ENCODE measurements at places on chromosomes 7 and 10.

- no peak for DNase-seq
These were observed 49.6 kb upstream of the CHST15 start for GRCh38 chr10:124142960-124143359.

DNA sequence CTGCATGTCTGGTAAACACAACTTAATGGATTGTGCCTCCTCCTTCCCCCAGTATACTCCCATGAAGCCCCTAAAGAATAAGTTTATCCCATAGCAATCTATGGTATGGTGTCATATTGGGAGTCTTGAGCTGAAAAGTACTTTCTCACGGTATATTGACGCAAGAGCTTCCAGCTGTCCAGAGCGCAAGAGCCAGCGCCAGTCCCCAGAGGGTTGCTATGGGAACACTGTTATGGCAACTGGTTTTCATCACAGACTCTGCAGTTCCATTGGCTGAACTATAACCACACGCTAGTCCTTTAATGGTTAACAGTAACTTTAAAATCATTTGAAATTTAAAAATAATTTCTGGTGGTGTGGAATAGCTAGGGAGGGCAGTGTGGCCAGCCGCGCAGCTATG is 46.9 kb downstream of the PRPF18 start:
- DNase-seq, result no peak

DNA sequence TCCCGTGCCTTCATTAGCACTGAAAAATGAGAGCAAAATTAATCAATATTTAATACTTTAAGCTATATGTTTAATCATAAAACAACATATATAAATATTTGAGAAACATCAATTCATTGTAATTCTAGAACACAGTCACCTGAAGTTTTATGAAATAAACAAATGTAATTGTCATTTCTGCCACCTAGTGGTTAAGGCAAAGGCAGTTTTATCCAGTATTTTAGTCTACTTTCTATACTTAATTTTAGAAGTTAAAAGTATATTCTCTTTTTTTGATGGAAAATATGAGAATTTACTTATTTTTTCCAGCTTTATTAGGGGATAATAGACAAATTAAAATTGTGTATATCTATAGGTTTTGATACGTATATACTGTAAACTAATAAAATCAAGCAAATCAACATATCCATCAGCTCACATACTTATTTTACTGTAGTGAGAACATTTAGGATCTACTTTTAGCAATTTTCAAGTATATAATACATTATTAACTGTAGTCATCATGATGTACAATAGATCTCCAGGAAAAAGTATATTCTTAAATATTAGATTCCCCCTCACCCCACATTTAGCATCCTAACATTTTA is 16.9 kb downstream of the PCGF6 start:
- DNase-seq, result no peak

- DNase-seq, result no peak
These were observed 213.5 kb downstream of the PAXIP1 start for GRCh38 chr7:154789404-154789803.

DNA sequence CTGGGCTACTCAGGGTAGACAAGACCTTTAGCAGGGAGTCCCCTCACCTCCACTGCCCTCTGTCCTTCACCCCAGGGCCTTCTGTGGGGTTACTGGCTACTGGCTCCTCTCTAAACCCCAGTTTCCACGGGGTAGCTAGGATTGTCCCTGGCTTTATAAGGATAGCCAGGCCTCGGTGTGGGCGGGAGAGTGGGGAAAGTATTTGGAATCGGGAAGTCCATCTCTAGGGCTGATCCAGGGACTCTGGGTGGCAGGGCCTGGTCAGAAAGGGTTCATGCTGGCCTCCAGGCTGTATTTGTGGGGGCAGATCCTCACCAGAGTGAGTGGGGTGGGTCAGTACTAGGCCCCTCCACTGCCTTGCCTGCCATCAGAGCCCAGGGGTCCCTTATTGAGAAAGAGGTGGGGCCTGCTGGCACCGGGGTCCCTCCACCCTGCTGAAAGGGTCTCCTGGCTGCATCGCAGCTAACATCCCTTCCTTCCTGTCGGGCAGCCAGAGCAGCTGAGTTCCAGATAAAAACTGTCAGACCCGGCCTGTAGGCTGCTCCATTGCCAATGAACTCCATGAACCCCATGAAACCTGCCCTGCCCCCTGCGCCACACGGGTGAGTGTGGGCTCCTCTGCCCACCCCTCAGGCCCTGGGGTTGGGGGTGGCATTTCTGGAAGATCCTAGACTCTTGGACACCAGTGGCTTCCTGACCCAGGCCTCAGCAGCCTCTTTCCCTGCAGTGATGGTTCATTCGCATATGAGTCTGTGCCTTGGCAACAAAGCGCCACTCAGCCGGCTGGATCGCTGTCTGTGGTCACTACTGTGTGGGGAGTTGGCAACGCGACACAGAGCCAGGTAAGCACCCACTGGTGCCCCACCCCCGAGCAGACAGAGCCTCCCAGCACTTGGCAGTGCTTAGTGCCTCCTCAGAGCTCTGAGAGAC is 7.3 kb downstream of the ZMIZ2 start:
- DNase-seq, result no peak

DNA sequence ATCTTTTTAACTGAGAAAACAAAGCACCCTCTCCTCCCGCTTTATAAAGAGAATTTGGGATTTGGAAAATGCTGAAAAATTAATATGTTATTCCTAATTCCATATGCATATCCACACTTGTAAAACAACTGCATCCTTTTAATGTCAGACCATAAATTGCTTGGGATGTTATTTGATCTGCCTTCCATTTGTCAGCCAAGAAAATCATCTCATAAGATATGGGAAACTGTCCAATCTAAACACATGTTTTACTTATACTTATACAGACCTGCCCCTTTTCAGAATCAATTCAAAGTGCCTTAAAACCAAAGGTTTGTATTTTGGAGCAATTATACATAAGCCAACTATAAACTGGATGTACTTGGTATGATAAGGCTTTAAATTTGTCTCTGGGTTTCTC is 595.5 kb upstream of the PFKP start:
- DNase-seq, result no peak

DNA sequence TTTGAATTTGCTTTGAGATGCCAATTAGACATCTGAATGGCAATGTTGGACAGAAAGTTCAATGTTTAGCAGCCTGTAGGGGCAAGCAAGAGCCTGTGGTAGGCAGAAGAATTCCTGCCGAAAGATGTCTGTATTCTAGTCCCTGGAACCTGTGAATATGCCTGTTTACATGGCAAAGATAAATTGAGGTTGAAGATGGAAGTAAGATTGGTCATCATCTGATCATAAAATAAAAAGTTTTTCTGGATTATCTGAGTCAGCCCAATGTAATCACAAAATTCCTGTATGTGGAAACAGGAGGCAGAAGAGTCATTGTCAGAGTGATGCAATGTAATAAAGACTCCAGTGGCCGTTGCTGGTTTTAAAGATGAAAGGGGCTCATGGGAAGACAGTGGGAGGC is 430.5 kb downstream of the MDFIC start:
- no peak for DNase-seq

DNA sequence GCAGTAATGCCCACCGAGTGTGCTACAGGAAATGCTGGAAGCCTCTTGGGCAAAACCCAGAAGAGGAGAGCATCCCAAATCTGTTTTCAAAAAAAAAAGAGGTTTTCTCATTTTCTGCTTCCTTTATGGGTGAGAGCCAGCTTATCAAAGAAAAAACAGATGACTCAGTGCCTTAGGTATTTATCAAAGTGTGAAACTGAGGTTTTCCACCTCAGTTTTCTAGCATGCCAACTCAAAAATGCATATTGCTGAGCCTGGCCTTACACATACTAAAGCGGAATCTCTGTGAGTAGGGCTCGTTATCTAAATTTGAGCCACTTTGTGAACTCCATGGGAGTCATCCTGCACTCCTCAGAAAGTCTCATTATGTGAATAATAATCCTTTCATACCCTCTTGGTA is 705.1 kb downstream of the SUGCT start:
- DNase-seq, result no peak

GRCh38 chr7:44791278-44792219 is 4.9 kb upstream of the PPIA start:
- no peak for DNase-seq

DNA sequence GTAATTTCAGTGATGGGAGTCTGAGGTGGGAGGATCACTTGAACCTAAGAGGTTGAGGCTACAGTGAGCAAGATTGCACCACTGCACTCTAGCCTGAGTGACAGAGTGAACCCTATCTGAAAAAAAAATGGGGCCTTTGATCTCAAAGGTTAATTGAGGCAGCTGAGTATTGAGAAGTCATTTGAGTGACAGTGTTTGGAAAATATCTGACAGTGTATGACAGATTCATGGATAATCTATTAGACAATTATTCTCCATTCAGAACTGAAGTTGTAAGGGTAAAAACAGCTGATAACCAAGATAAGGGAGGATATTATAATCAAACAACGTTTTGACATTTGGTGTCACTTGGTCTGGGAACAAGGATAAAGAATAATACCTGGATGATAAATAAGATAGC is 50.9 kb upstream of the CD36 start:
- DNase-seq, result no peak

DNA sequence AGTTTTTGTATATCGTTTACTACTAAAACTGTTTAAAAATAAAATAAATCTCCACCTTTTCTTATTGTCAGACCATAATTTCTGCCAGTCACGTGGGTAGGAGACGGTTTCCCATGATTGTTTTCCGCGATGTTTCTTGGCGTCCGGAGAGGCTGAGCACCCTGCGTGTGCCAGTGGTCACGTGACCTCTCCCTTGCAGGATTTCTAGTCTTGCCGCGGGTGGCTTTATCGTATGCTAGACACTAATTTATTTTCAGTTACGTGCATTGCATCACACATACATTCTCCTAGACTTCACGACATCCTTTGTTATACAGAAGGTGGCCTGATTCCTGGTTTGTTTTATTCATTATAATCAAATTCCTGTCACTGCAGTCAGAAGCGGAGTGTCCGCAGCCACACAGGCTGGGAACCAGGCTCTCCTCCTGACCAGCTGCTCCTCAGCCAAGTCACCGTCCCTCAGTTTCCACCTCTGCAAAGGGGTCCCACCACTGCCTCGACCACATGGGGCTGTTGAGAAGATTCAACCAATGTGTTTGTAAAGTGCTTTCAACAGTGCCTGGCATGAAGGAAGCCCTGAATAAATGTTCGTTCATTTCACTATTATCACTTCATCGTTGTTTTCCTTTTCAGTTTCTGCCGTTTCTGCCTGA is 203.2 kb upstream of the PPP2R2D start:
- no peak for DNase-seq

DNA sequence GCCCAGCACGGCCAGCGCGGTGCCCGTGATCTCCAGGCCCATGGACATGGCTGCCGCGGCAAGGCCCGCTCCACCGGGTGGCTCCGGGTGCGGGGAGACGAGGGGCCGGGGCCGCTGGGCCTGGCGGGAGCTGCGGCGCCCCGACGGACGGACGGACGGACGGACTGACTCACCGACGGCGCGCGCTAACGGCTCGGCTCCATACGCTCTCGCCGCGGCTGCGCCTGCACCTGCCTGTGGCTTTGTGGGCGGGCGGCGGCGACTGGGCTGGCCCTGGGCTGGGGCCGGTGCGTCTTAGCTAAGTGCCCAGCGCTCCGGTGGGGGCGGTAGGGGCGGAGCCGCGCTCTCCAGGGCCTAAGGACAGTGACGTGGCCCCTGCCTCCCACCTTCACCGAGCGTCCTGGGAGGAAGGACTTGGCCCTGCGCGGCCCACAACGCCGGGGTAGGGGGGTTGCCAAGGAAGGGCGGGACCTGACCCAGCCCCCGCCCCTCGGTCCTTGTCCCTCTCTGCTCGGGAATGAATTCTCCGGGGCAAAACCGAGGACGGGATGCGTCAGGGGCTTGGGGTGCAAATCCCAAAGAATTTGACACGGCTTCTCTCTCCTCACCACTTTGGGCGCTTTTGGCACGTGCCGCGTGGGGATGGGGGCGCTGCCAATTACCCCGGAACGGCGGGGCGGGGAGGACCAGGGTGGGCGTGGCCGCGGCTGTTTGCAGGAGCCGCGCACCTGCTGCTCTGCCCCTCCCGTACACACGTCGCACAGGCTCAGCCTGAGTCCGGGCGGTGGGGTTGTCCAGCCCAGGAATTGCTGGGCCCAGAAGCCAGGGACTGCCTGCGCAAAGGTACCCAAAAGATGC is at the start of gene CLDN3:
Gene CLDN3 (minus strand): TSS at position 269 of the 858 bp plus-strand sequence. CDS start 221 bp downstream, at position 48.
- DNase-seq, result peak; percentile 10

- DNase-seq, result no peak
These were observed 25.1 kb downstream of the MKX start for GRCh38 chr10:27720529-27720928.

GRCh38 chr10:86759073-86759672 is 2.8 kb downstream of the BMPR1A start:
- DNase-seq, result no peak

- DNase-seq, result no peak
These were observed 77.4 kb downstream of the DLG5 start for GRCh38 chr10:77849039-77849664.

DNA sequence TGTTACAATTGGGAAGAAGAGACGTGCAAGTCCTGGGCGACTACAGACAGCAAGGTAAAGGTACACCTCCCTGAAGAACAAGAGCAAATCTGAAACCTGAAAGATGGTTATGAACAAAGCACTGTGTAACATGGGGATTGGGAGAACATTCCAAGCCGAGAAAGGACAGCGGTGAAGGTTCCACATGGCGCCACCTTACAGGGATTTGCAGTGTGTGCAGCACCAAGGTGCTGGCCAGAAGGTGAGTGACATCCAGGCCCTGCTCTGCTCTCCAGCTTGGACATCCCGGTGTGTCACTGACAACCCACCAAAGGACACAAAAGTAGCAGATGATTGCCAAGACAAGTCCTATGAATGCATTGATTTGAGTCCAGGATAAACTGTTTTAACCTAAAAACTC is 88.2 kb upstream of the MKX start:
- DNase-seq, result no peak

DNA sequence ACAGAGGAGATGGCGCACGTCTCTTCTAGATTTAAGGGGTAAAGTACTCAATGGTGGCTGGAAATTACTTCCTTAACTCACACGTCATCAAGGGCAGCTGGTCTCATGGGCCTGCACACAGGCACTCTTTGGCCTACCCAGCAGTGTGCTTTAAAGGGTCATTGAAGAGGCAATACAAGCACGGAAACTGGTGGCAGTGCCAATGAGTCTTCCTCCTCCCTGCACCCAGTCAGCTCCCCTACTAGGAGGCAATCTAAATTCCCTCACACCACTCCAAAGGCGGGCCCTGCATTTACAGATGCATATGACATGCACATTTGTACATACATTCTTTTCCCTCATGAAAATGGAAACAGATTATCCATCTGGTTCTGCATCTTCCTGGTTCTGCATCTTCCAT is 47.4 kb downstream of the PPIF start:
- no peak for DNase-seq

GRCh38 chr10:97882142-97883091 is 32.8 kb downstream of the GOLGA7B start:
- DNase-seq, result no peak

DNA sequence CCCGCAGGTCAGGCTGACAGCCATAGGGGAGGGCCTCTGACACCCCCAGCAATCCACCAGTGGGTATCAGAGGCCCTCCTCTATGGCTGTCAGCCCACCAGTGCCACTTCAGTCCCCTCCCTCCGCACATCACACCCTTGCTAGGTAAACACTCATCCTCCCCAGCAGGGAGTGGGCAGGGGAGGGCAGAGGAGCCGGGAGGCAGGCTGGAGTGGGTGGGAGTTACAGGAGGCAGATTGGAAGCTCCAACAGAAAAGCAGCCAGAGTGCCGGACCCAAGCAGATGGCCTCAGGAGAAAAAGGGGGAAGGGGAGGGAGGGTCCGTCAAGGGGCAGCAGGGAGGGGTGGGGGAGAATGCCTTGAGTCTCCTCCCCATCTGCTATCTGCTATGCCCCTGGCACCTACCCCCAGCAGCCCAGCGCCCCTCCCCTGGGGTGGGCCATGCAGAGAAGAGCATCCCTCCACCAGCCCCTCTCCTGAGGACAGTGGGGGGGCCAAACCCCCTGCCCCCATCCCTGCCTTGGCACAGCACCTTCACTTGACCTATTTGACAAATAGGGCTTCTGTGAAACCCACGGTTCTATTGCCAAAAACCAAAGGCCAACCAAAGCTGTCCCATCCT is 2.4 kb downstream of the RASGEF1A start:
- DNase-seq, result no peak
